ENCODE measurements at places on chromosomes 13 and 19.

DNA sequence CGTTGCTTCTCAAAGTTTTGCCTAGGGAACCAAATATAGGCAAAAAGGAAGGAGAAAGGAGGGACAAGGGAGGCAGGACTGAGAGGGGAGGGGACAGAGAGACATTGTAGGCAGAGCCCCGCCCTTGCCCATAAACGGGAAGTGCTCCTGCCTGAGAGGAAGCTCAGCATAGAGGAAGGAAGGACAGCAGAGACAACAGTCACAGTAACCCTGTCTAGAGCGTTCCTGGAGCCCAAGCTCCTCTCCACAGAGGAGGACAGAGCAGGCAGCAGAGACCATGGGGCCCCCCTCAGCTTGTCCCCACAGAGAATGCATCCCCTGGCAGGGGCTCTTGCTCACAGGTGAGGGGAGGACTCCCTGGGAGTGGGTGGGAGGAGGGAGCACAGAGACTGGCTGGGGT is at the start of gene CEACAM21:
TSS of gene CEACAM21 (plus strand) at position 169 of the 400 bp plus-strand sequence. CDS start at position 278, 109 bp downstream.
- no peak for DNase-seq

DNA sequence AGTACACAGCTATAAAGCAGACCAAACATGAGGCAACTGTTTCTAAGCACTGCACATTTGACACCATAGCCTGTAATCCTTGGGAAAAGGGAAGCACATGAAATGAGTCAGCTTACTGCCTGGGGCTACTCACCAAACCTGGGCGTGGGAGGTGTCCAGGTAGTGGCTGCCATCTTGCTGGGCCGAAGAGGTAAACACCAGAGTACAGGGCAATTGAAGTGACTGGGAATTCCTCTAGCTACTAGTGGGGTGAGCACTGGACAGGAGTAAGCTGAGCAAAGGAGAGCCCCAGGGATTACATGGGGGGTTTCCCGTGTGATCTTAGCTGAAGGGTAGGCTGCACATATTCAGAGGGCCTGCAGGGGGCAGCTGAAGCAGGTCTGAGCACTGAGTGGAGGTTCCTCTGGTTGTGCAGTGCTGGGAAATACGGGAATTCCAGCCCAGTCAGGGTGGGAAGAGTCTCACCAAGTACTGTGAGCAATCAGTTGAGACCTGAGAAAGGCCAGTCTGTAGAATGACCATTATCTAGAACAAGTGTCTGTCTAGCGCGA is 140.5 kb downstream of the SLC7A1 start:
- DNase-seq: no peak

DNA sequence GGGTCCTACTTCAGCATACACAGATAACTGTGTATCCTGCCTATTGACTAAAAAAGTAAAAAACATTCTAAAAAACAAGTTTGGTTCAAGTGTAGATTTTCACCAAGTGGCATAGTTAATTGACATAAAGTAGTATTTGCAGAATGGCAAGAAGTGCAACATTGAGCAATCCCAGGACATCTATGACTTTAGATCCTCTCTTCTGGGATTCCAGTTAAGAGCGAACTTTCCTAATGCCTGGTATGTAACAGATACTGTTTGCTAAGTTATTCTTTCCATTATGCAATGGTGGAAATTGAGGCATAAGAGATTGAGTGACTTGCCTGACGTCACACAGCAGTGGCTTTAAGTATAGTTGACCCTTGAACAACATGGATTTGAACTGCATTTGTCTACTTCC is 96.1 kb downstream of the ZMYM2 start:
- DNase-seq: no peak

DNA sequence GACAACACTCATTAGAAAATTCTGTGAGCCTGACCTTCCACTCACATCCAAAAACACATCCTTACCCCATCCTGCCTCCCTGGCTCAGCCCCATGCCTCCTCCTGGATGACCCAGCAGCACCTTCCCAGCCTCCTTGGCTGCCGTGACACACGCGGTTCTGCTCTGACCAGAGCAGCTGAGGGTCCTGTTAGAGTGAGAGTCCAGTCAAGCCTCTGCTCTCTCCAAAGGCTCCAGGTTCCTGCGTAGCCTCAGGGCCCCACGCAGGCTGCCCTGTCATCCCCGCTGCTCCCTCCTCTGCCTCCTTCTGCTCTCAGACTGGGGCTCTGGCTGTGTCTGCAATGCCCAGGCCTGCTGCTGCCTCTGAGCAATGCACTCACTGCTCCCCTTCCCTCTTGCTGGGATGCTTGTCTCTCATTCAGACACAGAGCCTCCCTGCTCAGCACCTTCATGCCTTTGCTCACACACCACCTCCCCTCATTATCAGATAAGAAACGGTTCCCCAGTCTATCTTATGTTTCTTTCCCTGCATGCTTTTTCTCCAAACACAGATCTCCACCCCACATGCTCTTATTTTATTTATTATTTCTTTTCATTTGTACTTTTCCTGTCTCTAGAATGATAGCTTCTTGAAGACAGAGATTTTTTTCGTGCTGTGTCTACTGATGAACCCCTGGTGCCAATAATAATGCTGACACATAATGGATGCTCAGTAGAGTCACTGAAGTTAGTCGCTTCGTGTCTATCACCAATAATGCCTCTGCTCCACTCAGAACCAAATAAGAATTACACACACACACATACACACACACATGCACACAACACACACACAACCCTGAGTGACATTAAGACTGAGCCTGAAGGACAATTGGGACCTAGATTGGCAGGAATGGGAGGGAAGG is 10.2 kb upstream of the SIGLEC6 start:
- no peak for DNase-seq

GRCh38 chr19:9891609-9892373 is 44.5 kb downstream of the OLFM2 start:
- no peak for DNase-seq

GRCh38 chr13:80548915-80549314 is 208.0 kb upstream of the SPRY2 start:
- DNase-seq: no peak

GRCh38 chr13:43289470-43290255 is 266.3 kb downstream of the DNAJC15 start:
- DNase-seq: no peak

DNA sequence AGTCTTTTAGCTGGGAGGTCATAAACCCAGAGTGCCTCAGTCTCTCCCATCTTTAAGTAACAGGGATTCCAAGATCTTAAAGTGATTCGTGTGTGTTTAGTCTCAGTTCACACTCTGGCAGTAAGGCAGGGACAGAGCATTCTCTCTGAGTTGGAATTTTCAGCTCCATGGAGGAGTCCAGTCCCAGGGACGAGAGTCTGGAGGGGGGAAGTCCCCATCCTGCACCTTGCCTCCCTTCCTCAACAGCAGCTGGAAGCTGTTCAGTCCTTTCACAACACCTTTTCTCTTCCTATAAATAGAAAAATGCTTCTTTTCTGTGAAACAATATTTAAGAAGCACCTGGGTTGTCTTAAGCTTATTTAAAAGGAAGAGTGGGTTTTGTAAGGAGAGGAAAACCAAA is 82.0 kb downstream of the KLF5 start:
- no peak for DNase-seq

DNA sequence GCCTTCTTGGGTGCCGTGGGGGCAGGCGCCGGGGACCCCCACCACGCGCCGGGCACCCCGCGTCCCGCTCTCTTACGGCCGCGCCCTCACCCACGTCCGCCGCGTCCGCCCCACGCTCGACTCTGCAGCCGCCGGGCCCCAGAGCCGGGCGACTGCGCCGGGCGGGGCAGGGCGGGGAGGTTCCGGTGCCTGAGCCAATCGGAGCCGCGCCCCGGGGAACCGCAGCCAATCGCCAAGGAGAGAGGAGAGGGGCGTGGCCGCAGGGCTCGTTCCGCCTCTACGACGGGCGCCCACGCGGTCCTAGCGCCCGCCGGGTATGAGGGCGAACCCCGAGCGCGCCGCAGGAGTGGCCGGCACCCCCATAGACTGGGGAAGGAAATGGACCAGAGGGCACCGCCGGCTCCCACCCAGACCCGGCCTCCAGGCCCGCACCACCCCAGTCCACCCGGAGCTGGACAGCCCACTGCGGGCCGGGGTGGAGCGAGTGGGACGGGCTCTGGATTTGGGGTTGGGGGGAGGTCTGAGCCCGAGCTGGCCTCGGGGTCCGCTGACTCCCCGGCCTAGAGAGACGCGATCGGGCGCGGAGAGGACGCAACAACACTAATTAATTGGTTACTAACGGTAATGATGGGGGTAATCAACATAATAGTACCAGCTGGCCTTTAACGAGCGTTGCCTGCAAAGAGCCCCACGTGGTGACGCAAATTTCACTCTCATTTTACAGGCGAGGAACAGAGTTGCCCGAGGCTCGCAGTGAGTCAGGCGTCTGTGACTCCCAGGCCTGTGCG is at the start of gene MFSD12:
TSS of gene MFSD12 (minus strand) at position 126 of the 788 bp plus-strand sequence. CDS start 183 bp downstream, outside the sequence.
- peak; percentile 88 for DNase-seq

DNA sequence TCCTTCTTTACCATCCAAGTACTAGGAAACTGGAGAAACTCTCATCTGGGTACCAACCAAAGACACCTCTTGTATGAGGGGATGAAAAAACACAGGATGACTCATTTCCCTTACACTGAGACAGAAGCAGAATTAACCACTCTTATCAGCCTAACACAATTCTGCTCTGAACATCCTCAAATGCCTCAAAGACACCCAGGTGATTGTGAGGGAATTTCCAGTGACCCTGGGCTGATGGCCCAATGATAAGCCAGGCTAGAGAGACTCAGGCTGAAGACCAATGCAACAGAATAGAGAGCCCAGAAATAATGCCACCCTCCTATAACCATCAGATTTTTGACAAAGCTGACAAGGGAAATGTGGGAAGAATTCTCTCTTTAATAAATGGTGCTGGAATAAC is 7.0 kb downstream of the ZNF737 start:
- no peak for DNase-seq

DNA sequence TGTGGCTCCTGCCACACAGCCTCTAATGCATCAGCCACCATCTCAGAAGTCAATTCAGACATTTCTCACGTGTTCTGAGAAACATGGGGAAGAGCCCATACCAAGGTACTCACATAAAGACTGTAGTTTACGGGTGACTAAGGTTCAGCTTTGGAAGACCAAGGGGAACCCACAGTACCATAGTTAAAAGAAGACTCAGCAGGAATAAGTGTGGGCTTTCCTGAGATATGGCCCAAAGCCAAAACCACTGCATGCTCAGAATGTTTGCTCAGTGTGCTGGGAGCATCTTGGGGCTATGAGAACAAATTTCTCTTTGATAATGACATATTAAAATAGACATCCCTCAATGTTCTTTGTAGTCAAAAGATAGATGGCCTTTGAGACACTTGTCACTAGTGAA is 283.8 kb downstream of the DCT start:
- DNase-seq: no peak

- DNase-seq: peak; percentile 3
Observed at GRCh38 chr19:55344444-55344843, 4.8 kb downstream of the KMT5C start.

GRCh38 chr19:28553005-28553404 is 659.9 kb downstream of the UQCRFS1 start:
- DNase-seq: no peak

DNA sequence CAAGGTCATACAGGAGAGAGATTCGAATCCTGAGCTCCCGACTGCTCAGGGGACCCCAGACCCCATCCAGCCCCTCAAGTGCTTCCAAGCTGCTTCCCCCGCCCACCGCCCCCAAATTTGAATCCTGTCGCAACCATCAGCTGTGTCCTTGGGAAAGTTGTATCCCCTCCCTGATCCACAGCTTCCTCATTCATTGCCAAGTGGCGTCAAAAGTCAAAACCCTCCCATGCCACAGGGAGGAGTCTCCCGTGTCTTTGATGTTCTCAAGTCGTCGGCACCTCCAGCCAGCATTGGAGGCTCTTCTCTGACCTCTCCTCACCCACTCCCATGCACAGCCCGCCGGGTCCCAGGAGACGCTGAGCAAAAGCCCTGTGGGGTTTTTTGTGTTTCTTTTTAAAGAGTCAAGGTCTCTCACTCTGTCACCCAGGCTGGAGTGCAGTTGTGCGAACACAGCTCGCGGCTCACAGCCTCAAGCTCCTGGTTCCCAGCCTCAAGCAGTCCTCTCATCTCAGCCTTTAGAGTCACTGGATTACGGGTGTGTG is 2.8 kb upstream of the IFI30 start:
- no peak for DNase-seq

GRCh38 chr19:23440791-23441190 is 45.5 kb upstream of the ZNF91 start:
- peak; percentile 3 for DNase-seq

- DNase-seq: peak; percentile 15
Observed at GRCh38 chr13:31431722-31432137, 232.0 kb downstream of the B3GLCT start.
